CD4-positive, alpha-beta T cell treated with Interleukin-15 for 4 hours (primary cell): ENCODE measurements at places on chromosomes 5 and 9.

DNA sequence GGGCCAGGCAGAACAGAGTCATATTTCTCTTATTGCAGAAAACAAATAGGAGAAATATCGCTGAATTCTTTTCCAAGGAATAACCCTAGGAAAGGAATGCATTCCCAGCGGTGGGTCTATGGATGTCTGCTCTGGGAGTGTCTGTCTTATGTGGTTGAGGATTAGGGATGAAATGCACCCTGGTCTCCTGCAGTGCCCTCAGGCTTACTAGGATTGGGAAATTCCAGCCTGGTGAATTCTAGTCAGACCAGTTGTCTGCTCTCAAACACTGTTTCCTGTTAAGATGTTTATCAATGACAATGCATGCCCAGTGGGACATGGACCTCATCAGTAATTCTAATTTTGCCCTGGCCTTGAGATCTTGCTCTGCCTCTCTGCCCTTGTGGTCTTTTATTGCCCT, 136.1 kb upstream of the ELAVL2 start:
- DNase-seq, result no peak

- DNase-seq, result no peak
These were observed 27.1 kb downstream of the ASPN start for GRCh38 chr9:92455217-92455616.

GRCh38 chr9:93820667-93821306, 134.4 kb downstream of the BARX1 start:
- DNase-seq, result no peak

DNA sequence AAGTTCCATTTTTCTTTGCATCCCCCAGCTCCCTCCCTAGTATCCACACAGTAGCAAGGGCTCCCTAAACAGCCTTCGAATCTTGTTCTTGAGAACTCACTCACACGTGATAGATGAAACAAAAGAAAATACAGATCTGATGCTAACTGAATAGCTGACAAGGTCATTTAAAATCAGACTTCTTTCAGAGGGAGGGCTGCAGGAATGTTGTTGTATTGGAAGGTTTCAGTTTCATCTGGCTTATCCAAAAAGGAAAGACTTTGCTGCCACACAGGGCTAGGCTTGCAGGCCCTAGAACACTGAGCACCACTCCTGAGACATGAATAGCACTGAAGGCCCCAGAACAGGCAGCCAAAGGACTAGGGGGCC, 3.2 kb downstream of the CD180 start:
- DNase-seq, result no peak

- no peak for DNase-seq
These were observed 31.2 kb downstream of the NKD2 start for GRCh38 chr5:1039706-1040260.

- no peak for DNase-seq
These were observed 231.6 kb upstream of the TAS2R1 start for GRCh38 chr5:9861666-9862256.

GRCh38 chr9:132235894-132236661, 74.2 kb downstream of the NTNG2 start:
- peak; percentile 77 for DNase-seq

- no peak for DNase-seq
These were observed 22.4 kb upstream of the SMIM15 start for GRCh38 chr5:61184708-61185107.

GRCh38 chr9:76502746-76503145, 43.8 kb downstream of the GCNT1 start:
- DNase-seq, result no peak

DNA sequence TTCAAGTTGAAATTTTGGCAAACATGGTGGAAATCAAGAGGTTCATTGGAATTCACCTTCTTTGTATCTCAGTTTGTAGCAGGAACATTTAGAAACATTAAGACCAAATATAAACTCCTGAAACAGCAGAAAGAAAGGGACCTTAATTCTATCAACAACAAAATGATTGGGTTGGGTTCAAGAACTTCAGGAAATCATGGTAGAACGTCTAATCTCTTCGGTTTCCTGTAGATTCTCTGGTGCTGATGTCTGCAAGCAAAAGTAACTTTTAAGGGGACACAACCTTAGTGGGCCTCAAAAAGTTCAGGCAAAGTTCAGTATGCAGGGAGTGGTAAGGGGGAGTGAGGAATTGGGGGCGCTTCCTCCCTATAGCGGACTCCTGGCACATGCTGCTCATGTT, 3.4 kb downstream of the IL33 start:
- no peak for DNase-seq
